ENCODE measurements at places on chromosomes 2 and 18.

GRCh38 chr2:73601780-73602179 is 40.4 kb downstream of the NAT8 start:
- no peak for DNase-seq

GRCh38 chr2:125526093-125526492 is 1129.9 kb upstream of the GYPC start:
- DNase-seq: no peak

GRCh38 chr2:65914244-65914786 is 481.9 kb upstream of the SPRED2 start:
- DNase-seq: no peak

DNA sequence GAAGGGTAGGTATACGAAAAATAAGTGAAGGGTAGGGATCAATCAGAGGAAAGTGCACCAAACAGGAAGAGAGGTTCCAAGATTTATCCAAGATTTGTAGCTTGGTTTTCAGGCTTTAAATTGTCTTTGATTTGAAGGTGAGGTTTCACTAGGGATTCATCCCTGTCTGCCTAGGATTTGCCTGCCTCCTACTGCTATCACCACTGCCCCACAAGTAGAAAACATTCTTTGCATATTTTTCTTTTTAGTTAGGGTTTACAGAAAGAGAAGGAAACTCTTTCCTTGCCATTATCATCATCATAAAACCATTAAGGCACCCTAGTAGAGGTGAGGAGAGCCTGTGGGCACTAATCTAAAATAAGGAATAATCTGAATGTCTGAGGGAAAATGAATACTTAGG is 45.8 kb upstream of the TANC1 start:
- no peak for DNase-seq

GRCh38 chr2:119943058-119943457 is 69.8 kb upstream of the EPB41L5 start:
- no peak for DNase-seq

DNA sequence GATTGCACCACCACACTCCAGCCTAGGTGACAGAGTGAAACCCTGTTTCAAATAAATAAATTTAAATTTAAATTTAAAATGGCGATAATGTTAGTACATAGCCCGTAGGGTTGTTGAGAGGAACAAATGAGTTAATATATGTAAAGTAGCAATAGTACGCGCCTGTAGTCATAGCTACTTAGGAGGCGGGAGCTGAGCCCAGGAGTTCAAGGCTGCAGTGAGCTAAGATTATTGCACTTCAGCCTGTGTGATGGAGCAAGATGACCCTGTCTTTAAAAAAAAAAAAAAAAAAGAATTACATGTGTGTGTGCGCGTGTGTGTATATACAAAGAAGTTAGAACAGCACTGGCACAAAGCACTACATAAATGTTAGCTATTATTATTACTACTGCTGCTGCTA is 117.4 kb upstream of the ARL5A start:
- no peak for DNase-seq

GRCh38 chr2:107529146-107529545 is 297.5 kb upstream of the RGPD4 start:
- DNase-seq: no peak

DNA sequence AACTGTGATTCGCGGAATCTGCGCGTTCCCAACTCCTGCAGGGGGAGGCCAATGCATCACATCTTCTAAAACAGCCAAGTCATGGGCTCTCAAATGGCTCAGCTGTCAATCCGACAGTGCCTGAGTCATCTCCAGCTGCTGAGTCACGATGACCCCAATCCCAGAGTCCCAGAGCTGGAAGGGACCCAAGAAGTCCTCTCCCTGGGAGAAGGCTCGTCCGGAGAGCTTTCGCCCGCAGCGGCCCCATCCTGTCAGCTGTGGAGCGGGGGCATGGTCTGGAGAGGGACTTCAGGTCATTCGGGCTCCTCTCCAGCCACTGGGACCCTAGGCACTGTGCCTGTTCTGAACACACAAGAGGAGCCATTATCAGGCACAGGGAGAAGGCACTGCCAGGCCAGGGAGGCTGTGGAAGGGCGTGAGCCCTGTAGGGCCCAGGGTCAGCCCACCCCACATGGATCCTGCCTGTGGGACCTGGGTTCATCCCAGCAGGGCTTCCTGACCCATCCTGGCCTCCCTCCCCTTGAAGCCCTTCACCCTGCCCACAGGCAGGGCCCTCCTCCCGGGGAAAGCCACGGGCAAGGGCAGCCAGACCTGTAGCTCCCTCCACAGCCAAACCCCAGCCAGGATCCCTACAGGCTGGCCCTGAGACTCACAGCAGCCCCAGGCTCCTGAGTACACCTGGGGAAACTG is 47.6 kb upstream of the GPC1 start:
- DNase-seq: no peak

All from iPS DF 6.9 (cell line).